Liver (tissue), 10 donors: ENCODE measurements at places on chromosomes 5 and 9. TPM values are rescaled to one million over a fixed set of nuclear protein-coding genes. Genes with fewer than 3 reads are reported as not detected.

The FOXD4L6 gene
- not detected for polyA plus RNA-seq

The FABP6 gene
- polyA plus RNA-seq: not detected

The GADD45G gene
- polyA plus RNA-seq: 66.0 TPM

The SURF2 gene
- polyA plus RNA-seq: 15.8 TPM

The KLF4 gene
- 1.1 TPM for polyA plus RNA-seq

The HK3 gene
- polyA plus RNA-seq: 9.9 TPM

The REEP2 gene
- polyA plus RNA-seq: 0.12 TPM

The IL3 gene
- polyA plus RNA-seq: not detected

The CNOT8 gene
- 12.6 TPM for polyA plus RNA-seq

The UNC13B gene
- polyA plus RNA-seq: 5.5 TPM
